ENCODE measurements at places on chromosomes 12 and 14.

DNA sequence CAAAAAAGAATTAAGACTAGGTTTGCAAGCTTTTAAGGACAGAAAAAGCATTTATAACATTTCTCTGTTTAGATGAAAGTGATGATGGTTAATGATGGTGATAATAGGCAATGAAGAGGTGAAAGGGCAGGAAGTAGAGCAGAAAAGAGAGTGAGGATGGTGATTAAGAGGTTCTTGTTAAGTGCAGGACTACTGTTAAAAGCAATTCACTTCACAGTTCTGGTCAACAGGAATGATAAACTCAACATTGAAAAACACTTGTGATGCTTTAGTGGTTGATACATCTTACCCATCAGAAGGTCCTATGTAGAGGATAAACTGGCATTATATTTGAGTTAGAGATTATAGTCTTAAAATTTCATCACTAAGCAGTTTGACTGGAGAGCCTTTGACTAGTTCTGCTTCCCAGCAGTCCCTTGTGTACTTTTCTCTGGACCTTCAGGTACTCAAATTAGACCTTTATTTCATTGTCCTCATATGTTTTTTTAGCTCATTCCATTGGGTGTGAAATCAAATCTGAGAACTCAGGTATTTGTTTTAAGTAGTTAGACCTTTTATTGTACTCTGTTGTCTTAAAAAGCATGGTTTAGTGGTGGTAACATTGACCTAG, 10.9 kb downstream of the RAP1B start:
- no peak for DNase-seq

DNA sequence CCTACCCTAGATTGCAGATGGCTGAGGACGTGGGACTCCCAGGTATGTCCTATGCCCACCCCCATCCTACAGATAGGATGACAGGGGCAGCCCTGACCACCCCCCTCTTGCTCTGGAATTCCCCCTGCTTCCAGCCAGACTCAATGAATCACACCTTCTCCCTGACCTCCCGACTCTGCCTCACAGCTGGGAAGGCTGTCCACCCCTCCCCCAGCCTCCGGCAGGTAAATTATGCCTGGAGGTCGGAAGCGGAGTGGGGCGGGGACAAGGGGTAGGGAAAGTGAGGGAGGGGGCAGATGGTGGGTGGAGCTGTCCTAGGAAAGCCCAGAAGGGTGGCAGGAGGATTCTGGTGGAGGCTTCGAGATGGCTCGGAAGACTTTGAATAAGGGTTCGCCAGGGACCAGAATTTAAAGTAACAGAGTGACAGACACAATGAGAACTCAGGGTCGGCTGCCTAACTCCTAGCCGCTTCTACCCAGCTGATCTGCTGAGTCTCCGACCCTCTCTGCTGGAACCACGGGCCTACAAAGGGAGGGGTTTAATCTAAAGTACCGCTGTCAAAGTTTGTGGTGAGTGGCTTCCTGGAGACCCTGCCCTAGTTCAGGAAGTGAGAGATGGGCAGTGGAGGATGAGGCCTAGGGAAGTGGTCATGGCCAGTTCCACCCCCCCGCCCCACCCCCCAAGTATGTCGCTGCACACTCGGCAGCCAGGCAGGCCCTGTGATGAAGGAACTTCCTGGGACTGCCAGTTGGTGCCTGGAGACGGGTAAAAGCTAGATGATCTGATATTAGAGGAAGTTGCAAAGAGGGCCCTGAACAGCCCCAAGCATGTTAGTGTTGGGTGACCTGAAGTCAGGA, 4.2 kb downstream of the PLEKHG3 start:
- DNase-seq = peak; percentile 41

DNA sequence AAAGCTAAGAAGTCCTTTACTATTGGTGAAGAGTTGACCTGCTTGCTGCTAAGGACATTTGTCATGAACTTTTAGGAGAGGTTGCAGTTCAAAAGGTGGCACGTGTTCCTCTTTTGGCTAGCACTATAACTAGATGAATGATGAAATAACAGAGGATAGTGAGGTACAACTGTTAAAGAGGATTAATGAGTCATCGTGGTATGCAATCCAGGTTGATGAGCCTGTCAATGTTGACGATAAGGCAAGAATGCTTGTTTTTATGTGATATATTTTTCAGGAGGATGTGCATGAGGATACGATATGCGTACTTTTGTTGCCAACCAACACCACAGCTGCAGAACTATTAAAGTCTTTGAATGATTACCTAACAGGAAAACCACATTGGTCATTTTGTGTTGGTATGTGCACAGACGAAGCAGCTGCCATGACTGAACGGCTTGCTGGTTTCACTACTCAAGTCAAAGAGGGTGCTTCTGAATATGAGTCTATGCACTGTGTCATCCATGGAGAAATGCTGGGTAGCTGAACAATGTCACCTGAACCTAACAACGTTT, 10.6 kb downstream of the CEP128 start:
- peak; percentile 73 for DNase-seq

DNA sequence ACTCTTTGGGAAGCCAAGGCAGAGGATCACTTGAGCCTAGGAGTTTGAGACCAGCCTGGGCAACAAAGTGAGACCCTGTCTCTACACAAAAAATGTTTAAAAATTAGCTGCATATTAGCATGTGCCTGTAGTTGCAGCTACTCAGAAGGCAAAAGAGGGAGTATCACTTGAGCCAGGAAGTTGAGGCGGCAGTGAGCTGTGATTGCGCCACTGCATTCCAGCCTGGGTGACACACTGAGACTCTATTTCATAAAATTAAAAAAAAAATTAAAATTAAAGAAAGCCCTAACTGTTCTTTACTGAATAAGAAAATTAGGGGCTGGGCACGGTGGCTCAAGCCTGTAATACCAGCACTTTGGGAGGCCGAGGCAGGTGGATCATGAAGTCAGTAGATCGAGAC, 27.0 kb downstream of the SENP1 start:
- no peak for DNase-seq

GRCh38 chr14:77557391-77557790, 58.8 kb upstream of the ISM2 start:
- DNase-seq = no peak

GRCh38 chr12:26179826-26180225, 15.5 kb upstream of the SSPN start:
- DNase-seq = no peak

- no peak for DNase-seq
Measured at GRCh38 chr12:113565368-113565767, 93.7 kb upstream of the LHX5 start.

DNA sequence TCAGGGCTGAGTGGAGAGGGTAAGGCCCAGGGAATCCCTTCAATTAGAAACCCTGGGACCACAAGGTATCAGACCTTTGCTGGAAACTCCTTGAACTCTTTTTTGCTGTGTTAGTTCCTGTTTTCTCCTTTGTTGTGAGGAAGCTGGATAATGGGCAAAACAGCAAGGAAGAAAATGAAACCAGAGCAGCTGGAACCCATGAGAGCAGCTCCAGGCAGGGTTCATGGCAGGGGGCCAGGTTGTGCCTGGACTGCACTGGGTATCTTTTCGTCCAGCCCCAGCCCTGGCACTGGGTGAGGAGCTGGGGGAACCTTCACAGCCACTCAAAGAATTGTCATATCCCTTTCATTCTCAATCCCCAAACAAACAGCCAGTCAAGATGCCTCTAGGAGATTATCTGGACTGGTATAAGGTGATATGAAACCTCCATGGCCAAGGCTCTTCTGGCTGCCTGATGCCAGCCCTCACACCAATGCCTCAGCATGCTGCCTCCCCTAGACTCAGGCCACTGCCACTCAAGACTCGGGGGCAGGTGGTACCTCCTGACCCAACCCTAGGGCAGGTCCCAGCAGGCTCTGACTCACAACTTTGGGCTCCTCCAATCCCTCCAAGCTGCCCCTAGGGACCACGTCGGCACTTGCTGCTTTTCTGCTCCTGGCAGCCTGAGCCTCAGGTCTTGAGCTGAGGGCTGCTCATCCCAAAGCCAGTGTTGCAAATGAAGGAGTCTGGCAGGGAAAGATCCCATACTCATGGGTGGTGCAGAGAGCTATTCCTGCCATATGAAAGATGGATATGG, 16.5 kb downstream of the FAM186B start:
- DNase-seq = no peak

GRCh38 chr14:28098856-28099255, 667.7 kb upstream of the FOXG1 start:
- DNase-seq = no peak

DNA sequence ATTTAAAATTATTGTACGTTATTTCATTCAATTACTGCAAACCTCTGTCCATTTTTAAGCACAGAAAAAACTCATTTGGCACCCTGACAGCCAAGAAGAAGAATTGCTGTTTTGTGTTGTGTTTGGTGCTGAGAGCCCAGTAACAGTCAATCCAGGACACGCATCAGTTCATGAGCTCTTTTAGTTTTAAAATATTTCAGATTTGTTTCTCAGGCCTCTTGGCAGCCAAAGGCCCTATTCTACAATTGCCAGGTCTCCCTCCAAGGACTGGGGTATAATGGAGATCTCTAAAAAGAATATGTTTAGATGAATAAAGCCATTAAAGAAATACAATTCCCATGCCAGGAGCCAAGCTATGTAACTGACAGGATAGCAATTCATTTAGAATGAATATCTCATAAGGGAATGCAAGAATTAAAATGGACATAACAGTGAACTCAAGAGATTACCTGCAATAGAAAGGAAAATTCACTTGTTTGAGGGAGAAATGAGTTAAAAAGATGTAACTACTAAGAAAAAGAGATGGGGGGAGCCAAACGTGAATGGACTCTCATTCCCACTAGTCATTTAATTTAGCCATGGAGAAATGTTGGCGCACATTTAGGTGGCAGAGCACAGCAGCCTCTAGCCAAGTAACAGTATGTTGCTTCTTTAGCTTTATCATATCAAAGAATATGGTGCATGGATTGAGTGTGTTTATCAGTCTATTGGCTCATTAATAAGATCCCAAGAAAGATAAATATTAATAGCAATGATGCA, 140.6 kb upstream of the PELI2 start:
- no peak for DNase-seq

GRCh38 chr14:53110096-53110495, 43.0 kb downstream of the DDHD1 start:
- no peak for DNase-seq

DNA sequence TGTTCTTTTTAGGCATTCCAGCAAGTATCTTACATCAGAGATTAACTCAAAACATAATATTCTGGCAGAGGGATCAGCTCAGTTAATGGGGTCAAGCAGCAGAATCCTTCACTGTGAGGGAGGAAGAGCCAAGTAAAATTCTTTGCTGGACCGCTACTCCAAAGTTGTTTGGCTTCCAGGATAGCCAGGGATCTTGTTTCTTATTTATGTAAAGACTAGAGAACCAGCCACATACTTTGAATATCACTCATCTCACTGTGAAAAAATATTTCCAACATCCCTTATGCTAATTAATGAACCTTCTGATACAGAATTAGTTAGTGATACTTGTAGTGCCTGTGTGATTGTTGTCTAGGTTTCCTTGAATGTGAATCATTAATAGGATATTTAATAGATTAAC, 94.2 kb downstream of the PLEKHA5 start:
- DNase-seq = no peak

DNA sequence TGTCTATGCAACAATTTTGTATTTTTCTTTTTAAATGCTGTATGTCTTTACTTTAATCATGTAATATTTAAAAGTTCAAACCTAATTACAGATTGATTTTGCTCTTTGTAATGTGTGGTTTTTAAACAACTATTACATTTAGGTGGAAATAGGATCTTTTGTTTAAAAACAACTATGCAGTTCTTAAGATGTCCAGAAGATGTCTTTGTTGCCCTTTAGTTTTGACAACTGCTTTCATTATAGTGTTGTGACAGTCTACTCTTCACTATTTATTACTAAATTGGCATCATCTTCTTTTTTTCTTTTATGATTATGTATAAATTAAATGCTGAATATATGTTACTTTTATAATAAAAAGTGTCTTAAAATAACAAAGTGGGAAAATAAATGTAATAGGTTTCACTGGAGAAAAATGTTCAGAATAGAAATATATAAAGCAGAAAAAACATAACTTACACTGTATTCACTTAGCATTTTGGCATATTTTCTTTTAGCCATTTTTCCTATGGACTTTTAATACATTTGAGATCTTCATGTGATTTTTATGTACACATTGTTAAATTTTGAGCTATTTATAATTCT, 27.1 kb upstream of the PCNX4 start:
- DNase-seq = peak; percentile 48

DNA sequence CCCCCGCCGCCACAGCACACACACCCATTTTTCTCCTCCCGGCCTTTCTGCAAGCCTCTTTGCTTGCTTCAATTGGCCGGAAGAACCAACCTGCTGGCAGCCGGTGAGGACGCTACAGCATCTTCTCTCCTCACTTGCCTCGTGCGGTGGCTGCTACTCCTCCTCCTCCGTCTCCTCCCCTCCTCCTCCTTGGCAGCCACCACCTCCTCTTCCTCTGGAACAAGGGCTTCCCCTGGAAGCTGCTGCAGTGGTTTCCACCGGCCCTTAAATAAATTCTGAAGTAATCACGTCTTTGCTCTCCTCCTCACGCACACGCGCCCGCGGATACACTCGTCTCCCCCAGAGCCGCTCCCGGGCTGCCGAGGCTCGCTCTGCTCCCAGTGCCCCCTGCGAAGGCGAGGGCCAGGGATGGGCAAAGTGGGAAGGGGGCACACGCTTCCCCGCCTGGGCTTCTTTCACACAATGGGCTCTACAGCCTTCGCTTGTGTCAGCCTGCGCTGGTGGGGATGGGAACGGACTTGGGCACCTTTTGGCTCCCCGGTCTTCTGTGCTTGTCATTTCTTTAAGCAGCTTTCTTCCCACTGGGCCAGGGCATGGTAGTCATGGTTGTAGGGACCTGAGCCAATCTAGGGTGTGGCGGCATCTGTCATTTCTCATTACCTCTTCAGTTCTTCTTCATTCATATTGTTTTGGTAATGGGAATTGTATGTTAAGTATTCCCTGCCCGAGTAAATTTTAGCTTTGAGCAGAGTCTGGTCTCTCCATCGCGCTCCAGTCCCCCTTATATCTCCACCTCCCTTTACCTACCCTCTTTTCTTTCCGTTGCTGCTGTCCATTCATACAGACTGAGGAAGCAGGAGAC, at the start of gene PPFIA2:
TSS of gene PPFIA2 (minus strand) at position 161 of the 862 bp plus-strand sequence.
- no peak for DNase-seq

DNA sequence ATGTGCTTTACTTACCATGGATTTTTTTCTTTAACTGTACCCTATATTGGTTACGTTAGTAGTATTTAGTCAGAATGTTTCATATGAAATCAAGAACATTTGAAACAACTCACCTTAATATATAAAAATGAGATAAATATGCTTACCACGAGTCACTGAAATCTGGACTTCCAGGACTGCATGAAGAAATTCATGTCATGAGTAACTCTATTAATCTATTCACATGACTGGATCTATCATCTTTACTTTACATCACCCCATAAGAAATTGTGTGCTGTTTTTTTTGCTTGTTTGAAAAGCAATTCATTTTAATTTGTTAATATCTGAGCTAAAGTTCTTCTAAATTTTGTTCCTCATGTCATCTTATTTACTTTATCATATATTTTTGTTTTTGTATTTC, 5.2 kb downstream of the EPYC start:
- no peak for DNase-seq

Measured in CD4-positive, alpha-beta T cell treated with Interleukin-2 at 100 ng/mL for 4 hours (primary cell).